NCI-H69 (cell line): ENCODE measurements at places on chromosomes 5 and 9.

DNA sequence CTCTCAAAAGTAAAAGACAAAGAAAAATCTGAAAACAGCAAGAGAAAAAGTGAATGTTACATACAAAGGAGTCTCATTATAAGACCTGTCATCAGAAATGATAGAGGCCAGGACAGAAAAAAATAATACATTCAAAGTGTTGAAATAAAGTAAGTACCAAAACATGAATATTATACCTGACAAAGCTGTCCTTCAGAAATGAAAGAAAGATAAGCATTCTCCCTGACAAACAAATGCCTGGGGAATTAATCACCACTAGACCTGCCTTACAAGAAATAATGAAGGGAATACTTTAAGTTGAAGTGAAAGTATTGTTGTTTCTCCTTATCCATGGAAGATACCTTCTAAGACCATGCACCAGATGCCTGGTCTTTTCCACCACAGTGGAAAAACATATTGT is 1605.2 kb upstream of the CDH6 start:
- DNase-seq = no peak

- no peak for DNase-seq
Observed at GRCh38 chr9:127181315-127181580, 58.8 kb upstream of the ANGPTL2 start.

GRCh38 chr5:6495433-6496206 is 47.0 kb downstream of the UBE2QL1 start:
- peak; percentile 39 for DNase-seq

GRCh38 chr5:83744821-83745220 is 24.2 kb upstream of the HAPLN1 start:
- DNase-seq = no peak

GRCh38 chr9:1869843-1870242 is 145.3 kb upstream of the SMARCA2 start:
- DNase-seq = peak; percentile 46

- no peak for DNase-seq
Observed at GRCh38 chr9:37965116-37965515, 61.2 kb upstream of the SLC25A51 start.

GRCh38 chr5:140220032-140220697 is 45.2 kb downstream of the CYSTM1 start:
- DNase-seq = no peak

- DNase-seq = peak; percentile 93
Observed at GRCh38 chr5:113117543-113118115, 141.0 kb downstream of the DCP2 start.

DNA sequence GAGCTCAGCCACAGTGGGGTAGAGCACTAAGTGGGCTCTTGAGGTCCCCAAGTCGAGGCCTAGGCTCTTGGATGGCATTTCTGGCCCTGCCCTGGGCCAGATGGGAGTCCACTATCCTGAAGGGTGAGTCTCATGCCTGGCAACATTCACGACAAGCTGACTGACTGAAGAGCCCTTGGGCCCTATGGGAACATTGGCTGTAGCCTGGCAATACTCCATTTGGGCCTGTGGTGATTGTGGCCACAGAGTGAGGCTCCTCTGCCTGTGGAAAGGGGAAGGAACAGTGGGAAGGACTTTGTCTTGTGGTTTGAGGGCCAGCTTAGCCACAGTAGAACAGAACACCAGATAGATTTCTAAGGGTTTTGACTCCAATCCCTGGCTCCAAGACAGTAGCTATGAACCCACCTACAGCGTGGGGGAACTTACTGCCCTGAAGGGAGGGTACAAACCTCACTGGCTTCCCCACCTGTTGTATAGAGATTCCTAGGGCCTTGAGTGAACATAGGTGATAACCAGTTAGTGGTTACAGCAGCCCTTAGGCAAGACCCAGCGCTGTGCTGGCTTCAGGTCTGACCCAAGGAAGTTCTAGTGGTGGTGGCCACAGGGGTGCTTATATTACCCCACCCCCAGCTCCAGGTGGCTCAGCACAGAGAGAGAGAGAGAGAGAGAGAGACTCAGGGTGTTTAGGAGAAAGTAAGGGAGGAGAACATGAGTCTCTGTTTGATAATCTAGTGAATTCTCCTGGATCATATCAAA is 72.4 kb downstream of the KIAA0825 start:
- DNase-seq = no peak

GRCh38 chr5:107812570-107813141 is 141.9 kb upstream of the EFNA5 start:
- DNase-seq = no peak

GRCh38 chr5:144202072-144202471 is 31.4 kb downstream of the KCTD16 start:
- DNase-seq = peak; percentile 87

- peak; percentile 39 for DNase-seq
Observed at GRCh38 chr9:69637193-69637816, 34.9 kb downstream of the APBA1 start.

GRCh38 chr9:135038826-135039225 is 48.6 kb upstream of the OLFM1 start:
- DNase-seq = no peak

GRCh38 chr9:130129432-130130061 is 42.7 kb upstream of the NCS1 start:
- DNase-seq = no peak

GRCh38 chr9:114324492-114324891 is 1.6 kb downstream of the ORM1 start:
- no peak for DNase-seq

- DNase-seq = peak; percentile 68
Observed at GRCh38 chr9:121350993-121351561, 19.0 kb downstream of the STOM start.

DNA sequence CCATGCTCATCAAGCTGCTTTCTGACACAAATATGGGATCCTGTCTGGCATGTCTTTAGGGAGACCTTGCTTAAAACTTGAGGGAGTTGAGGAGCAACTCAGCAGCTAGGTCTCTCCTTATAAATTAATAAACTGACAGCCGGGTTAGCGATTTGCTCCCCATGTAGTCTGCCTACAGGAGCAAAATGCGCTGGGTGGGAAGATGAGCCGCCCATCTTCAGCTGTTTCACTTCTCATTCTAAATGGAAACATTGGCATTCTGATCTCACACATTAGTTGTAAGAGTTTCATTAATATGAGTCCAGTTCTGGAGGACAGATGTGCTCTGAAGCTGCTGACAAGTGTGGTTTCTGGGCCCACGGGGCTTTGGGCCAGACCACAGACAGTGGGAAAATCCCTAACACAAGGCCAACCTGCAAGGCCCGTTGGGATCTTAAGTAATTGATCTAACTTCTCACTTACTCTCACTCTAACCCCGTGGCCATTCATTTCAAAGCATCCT is 197.0 kb downstream of the MCTP1 start:
- no peak for DNase-seq

GRCh38 chr5:22521521-22521920 is 331.6 kb downstream of the CDH12 start:
- peak; percentile 19 for DNase-seq

- DNase-seq = peak; percentile 43
Observed at GRCh38 chr9:34929506-34930102, 28.5 kb upstream of the PHF24 start.

GRCh38 chr5:12460493-12461261 is 556.4 kb upstream of the CTNND2 start:
- no peak for DNase-seq

DNA sequence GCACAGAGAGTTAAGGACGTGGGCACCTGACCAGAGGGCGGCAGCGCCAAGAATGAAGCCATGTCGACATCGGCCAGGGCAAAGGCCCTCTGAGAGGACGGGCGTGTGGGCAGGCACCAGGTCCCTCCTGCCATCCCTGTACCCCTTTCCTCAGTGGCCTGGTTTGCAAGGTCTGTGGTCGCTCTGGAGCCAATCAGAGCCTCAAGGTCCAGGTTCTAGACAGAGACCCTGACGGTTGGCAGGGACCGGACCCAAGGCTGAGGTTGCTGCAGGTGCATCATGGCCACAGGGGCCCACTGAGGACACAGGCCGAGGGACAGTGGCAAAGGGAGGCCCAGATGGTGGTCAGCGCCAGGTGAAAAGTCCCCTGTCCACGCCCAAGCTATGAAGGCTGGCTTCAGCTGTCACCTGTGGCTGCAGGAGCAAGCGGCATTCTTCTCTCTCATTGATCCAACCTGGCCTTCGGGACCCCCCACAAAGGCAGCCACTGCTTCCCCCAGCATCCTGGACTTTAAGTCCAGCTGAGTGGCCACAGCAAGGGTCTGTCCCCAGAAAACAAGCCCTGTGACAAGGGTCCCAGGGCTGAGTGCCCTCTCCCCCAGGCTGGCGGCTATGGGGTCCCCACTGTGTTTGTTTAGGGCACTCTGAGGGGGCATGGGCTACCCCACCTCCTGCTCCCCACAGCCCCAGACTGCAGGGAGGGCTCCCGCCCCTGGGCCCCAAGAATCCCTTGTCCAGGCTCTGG is 48.9 kb downstream of the VAV2 start:
- no peak for DNase-seq

DNA sequence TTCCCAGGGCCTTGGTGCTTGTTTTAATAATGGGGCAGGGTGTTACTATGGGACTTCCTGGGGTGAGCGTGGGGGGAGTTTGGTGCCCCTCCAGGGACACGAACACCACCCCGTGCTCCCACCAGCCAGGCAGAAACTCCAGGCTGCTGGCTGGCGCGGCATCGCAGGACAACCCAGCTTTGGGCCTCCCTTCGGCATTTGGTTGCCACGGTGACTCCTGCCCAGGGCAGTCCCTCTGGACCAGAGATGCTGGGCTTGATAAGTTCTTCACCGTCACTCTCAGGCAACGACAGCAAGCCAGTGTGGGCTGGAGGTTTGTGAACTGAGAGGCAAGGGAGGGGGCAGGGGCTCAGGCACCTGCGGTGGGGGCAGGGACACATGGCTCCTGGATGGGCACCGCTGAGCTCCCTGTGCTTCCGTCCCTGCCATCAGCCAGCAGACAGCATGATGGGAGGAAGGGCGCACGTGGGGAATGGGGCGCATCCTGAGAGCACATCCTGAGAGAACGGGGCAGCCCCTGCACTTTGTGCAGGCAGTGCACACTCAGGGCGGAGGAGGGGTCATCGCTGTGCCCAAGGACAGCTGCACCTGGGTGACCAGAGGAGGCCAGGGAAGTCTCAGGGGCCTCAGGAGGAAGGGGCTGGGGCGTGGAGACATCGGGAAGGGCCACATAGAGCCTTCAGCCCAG is 116.4 kb downstream of the RXRA start:
- DNase-seq = peak; percentile 34

- DNase-seq = no peak
Observed at GRCh38 chr5:39464088-39464487, 39.3 kb upstream of the DAB2 start.

GRCh38 chr5:66796305-66797292 is 200.4 kb downstream of the MAST4 start:
- DNase-seq = peak; percentile 96

- peak; percentile 90 for DNase-seq
Observed at GRCh38 chr5:151892393-151892792, 32.3 kb downstream of the GLRA1 start.

DNA sequence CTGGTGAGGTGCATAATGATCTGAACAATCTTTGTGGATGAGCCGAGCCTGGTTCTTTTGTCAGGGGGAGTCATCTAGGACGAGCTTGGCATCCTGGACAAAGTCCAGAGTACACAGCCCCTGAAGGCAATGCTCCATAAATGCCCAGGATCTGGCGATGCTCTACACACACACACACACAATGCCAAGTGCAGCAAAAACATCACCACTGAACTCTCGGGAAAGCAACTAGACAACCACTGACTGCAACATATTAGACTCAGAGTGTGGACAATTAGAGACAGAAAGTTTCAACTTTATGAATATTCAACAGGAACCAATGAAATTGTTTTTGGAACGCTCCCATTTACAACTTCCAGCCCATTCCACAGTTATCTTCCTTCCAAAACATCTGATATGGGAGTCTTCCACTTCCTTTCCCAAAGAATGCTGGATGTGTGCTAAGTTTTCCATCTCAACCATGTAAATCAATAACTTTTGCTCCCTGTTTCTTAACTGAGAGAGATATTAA is 227.6 kb upstream of the ANKRD55 start:
- peak; percentile 58 for DNase-seq

DNA sequence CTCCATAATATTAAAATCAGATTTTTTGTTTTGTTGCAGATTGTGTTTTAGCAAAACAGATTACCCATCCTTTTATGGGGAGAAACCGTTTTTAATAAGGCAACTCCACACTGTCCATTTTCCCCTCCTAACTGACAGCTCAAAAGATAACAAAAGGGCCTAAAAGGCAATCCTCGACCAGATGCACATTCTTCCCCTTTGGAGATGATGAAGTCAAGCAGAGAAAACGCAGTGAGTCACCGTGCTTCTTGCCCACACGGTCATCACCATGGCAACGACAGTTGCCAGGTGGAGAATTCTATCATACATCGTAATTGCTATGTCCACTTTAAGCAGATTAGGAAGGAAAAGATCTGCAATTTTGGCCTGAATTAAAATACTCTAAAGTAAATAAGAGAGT is 96.4 kb downstream of the DIRAS2 start:
- peak; percentile 100 for DNase-seq

GRCh38 chr5:23457780-23458179 is 49.6 kb upstream of the PRDM9 start:
- no peak for DNase-seq
